Diencephalon (tissue), 1 donor: ENCODE measurements at places on chromosomes 1 and 21. TPM values are rescaled to one million over a fixed set of nuclear protein-coding genes. Genes with fewer than 3 reads are reported as not detected.

The LINGO4 gene
- 0.23 TPM for total RNA-seq

The CELA2A gene
- total RNA-seq, result not detected

The RAP1GAP gene
- 47.1 TPM for total RNA-seq

The CACHD1 gene
- 45.9 TPM for total RNA-seq

The ODF2L gene
- 103 TPM for total RNA-seq

The MYOG gene
- not detected for total RNA-seq

The FBLIM1 gene
- 13.1 TPM for total RNA-seq

The TENT5C gene
- total RNA-seq, result 8.8 TPM

The FAM3B gene
- total RNA-seq, result 0.69 TPM

The DMBX1 gene
- total RNA-seq, result 1.8 TPM

The NPHS2 gene
- total RNA-seq, result not detected
